RPMI7951 (cell line): ENCODE measurements at places on chromosomes 7 and 10.

GRCh38 chr10:76717141-76717540, 920.5 kb downstream of the KCNMA1 start:
- peak; percentile 35 for DNase-seq

DNA sequence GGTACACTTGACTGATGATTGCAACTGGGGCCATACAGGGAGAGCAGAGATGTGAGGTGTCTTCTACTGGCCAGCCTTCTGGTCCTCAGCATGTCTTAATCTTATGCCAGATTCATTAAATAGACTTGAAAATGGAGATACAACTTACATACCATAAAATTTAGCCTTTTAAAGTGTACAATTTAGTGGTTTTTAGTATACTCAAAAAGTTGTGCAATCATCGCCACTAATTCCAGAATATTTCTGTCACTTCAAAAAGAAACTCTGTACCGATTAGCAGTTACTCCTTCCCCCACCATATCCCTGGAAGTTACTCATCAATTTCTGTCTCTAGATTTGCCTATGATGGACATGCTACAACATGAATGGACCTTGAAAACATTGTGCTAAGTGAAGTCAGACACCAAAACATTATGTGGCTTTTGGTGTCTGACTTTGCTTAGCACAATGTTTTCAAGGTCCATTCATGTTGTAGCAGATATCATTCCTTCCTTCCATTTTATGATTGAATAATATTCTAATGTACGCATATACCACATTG, 53.0 kb downstream of the SH2D4B start:
- no peak for DNase-seq

GRCh38 chr10:25811052-25811685, 122.9 kb upstream of the MYO3A start:
- no peak for DNase-seq

- no peak for DNase-seq
Observed at GRCh38 chr10:11113156-11113555, 95.5 kb downstream of the CELF2 start.

GRCh38 chr7:128035712-128036111, 4.5 kb upstream of the LRRC4 start:
- DNase-seq, result no peak

DNA sequence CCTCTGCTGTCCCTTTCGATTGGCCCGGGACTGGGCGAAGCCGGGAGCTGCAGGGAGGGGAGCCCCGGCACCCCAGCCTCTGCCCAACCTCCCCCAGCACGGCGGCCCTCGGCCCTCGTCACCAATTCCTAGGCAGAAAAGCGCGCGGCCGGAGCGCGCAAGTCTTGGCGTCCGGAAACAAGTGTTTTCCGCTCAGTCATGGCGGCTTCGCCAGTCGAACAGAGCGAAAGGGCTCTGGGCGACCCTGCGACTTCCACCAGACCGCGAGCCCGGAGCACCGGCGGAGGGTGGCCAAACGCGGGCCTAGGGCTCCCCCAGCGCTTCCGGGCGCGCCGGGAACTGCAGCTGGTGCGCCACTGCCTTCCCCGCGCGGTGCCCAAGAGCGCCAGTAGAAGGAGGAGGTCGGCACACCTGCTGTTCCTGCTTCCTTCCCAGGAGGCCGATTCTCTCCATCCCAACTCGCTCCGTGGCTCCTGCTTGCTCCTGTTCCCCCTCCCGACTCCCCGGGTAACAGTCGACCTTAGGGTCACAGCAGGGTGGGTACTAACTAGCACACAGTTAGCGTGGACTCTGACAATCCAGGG, 729.9 kb downstream of the ZWINT start:
- peak; percentile 27 for DNase-seq

DNA sequence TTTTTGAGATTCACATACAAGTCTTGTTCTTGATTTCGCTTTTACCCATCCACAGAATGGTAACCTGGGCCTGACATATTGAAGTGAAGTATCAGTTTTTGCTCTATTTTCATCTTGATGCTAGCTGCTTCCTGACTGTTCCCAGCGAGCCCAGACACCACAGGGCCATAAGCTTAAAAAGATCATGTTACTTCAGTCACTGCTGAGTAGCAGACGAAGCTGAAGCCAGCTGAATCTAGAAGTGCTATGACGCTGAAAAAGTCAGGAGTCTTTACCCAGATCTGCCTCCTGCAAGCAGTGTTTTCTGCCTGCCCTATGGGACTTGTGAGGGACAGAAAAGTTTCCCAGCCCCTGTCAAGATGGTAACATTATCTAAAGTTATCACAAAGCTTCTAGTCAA, 2.7 kb upstream of the PRXL2A start:
- DNase-seq, result no peak

DNA sequence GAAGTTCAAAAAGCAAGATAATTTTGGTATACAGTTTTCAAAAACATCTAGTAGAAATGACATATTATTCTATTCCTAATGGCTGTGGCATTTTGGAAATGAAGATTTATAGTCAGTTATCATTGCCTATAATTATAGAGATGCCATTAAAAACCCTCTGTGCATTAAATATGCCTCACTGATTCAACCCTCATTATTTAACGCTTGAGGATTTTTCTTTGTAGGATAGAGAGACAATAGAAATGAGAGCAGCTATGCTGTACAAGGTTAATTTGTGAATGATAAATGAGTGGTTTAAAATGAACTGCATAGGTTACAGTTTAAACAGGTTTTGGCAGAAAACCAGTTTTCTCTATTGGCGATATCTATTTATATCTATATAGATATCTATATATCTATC, 32.2 kb upstream of the SEMA3A start:
- DNase-seq, result no peak

DNA sequence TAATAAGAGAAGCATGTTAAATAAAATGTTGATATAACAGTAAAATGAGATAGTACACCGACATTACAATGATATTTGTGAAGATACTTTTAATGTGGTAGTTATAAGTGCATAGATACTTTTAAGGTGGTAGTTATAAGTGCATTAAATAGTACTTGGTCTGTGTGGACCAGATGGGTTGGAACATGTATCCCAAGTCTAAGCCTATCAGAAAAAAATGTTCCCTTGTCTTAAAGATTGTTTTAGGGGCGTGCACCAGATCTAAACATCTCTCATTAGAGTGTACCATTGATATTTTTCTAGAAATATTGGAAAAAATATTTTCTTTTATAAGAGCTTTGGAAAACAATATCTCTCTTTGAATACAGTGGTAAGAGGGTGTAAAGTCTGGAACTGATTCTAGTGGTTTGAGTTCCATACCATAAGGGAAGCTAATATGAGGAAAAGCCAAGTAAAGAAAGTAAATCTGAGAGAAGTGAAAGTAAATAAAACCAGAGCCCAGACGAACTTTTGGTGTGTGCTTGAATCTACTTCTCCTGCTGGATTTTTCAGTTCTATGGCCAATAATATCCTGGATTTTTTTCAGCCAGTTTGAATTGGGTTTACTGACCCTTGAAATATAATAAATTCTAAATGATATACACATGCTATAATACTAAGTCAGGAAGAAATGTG, 175.3 kb downstream of the MBL2 start:
- peak; percentile 29 for DNase-seq

DNA sequence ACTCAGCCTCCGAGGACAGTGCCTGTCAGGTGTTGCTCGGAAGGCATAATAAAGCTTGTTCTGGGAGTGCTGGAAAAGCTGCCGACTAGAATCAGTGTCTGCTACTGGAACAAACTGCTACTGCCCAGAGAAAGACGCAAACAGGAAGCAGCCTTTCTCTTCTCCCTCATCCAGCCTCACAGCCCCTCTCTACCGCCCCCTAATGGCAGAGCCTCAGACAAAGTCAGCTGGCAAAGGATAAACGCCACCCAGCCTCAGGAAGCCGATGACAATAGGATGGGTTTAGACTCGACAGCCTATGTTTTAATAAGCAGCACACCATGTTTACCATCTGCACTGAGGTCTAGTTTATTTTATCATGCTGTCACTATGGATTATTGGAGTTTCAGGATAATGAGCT, 169.5 kb upstream of the LYZL1 start:
- no peak for DNase-seq

DNA sequence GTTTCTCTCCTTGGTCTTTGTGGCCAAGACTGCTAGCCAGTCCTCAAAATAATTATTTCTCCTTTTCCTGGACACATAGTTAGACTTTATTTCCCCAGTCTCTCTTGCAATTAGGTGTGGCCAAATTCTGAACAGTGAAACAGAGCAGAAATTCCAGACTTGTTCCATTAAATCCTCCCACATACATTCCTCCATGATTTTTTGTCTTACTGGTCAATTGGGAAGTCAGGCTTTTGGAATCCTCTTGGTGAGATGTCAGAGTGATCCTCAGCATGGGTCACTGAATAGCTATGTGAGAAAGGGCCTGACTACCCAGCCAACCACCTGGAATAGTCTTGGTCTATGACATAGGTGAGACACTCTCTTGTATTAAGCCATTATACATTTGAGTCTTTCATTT, 164.2 kb downstream of the DGKI start:
- peak; percentile 57 for DNase-seq

GRCh38 chr7:71498381-71498780, 366.4 kb downstream of the GALNT17 start:
- no peak for DNase-seq

GRCh38 chr7:13742811-13743210, 246.7 kb downstream of the ETV1 start:
- DNase-seq, result peak; percentile 85

- no peak for DNase-seq
Observed at GRCh38 chr10:78651287-78651686, 417.5 kb upstream of the ZMIZ1 start.

DNA sequence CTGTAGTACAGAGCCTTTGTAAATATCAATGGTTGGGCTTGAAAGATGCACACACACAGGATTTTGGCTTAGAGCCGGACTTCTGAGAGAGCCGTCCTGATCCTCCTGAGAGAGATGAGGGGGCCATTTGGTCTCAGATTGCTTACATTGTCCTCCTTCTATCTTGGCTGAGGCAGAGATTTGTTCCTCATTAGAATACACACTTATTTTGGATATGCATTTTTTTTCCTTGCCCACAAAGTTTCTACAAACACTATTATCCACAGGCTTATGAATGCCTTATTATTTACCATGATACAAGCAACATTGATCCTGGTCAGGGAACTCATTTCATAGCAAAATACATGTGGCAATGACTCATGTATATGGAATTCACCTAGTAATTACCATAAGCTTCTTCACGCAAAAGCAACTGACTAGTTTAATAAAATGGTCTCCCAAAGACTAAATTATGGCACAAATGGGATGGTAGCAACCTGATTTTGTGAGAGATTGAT, 175.3 kb downstream of the MDFIC start:
- DNase-seq, result peak; percentile 83

- DNase-seq, result no peak
Observed at GRCh38 chr7:108135446-108136190, 5.5 kb upstream of the LAMB4 start.

DNA sequence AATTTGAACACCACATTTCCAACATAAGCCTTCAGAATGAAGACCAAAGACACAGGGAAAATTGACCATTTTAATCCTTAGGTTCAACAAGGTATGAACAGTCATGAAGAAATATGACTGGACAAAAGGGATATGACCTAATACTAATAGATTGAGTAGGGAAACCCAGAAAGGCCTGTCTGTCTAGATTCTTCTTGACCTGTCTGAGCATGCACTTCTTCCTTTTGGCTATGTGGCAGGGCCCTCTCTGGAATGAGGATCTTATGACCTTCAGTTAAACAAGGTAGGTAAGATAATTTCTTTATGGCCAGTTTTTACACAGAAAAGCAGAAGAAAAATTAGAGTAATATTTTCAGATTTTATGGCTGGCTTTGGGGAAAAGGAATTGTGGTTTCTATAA, 3.0 kb upstream of the PHYHIPL start:
- DNase-seq, result no peak

DNA sequence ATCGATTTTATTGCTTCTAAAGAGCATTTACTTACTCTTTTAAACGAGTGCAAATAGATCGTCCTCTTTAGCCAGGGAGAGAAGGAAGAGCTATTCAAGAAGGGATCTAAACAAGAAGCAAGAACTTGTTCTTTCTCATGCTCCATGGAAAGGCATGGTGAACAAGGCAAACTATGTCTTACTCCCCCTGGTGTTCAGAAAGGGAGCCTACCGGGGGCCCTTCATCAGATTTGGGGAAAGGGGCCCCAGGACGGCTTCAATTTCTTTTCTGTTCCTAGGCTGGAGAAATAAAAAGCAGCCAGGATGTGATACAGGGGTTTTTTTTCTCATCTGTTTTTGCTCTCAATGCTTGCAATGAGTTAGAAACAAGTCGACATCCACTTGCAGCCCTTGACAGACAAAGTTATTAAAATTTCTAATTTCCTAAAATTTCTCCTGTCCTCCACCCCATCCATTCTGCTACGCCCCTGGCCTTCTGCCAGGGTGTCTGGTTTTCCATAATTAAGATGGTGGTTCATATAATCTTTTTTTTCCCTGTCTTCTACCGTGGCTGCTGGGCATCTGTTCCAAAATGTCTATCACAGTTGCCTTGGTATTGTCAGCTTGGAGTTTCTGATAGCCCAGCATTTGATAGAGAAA, 214.4 kb downstream of the CREB5 start:
- peak; percentile 43 for DNase-seq

GRCh38 chr10:9024210-9024609, 969.7 kb downstream of the GATA3 start:
- DNase-seq, result no peak

DNA sequence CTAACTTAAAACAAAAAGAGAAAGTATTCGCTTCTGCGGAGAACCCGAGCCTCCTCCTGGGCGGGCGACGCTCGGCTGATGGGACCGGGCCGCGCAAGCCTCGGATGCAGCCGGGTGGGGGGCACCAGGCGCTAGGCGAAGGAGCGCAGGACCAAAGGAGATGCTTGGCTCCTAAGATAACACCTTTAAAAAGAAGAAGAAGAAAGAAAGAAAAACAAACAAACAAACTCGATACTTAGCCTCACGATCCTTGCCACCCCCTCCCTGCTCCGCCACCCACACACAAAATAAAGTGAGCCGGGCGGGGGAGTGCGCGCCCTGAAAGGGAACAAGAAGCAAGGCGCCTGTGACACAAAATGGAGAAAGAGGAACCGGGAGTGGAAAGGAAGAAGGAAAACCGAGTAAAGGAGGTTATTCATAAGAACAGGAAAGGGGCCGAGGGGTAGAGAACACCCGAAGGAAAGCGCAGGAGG, 34.0 kb upstream of the EBLN1 start:
- DNase-seq, result peak; percentile 60

DNA sequence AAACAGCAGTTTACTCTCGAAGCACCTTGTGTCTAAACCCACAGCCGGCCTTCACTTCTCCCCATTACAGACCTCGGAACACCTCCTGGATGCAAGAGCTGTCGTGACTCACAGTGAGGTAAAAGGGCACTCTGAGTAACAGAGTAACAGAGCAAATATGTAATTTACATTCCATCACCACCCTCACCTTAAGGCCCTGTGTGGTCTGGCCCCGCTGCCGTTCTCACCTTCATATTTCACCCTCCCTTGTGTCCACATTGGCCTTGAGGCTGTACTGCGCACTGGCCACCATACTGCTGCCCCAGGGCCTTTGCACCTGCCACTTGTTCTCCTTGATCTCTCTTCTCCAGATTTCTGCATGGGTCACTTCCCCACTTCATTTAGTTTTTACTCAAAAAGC, 12.6 kb downstream of the FFAR4 start:
- DNase-seq, result no peak

GRCh38 chr10:69588358-69588757, 15.1 kb upstream of the NEUROG3 start:
- DNase-seq, result no peak

- DNase-seq, result no peak
Observed at GRCh38 chr10:13890233-13891127, 303.7 kb downstream of the PRPF18 start.
